ENCODE measurements at places on chromosomes 1 and 21.

GRCh38 chr1:85220756-85221201 is 20.0 kb upstream of the SYDE2 start:
- DNase-seq = no peak

DNA sequence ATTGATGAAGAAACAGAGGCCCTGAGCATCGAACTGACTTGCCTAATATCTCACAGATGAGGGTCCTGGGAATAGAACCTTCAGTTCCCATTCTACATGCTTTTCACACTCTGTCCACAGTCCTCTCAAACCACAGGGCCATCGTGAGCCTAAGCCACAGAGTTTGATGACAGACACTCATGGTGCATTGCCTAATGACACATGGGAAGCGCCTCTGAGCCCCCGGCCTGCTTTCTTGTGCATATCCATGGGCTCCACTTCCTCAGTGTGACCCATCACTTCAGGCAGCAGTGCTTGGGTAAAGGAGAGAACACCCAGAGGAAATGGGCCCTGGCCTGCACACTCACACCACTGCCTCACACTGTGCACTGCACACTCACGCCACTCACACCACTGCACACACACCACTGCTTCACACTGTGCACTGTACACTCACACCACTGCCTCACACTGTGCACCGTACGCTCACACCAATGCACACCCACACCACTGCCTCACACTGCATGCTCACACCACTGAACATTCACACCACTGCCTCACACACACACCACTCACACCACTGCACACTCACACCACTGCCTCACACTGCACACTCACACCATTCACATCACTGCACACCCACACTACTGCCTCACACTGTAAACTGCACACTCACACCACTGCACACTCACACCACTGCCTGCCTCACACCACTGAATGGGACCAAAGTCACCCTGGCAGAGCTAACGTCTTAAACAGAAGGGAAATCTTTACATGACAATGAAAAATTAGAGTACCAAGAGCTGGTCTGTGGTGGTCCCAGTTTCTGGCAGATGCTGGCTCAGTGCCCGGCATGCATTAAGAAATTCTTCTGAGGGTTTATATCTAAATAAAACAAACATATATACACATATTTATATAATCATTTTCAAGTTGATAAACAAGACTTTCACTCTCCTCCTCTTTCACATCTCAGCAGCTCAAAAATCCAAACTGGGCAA is 53.0 kb downstream of the KANK4 start:
- DNase-seq = no peak

DNA sequence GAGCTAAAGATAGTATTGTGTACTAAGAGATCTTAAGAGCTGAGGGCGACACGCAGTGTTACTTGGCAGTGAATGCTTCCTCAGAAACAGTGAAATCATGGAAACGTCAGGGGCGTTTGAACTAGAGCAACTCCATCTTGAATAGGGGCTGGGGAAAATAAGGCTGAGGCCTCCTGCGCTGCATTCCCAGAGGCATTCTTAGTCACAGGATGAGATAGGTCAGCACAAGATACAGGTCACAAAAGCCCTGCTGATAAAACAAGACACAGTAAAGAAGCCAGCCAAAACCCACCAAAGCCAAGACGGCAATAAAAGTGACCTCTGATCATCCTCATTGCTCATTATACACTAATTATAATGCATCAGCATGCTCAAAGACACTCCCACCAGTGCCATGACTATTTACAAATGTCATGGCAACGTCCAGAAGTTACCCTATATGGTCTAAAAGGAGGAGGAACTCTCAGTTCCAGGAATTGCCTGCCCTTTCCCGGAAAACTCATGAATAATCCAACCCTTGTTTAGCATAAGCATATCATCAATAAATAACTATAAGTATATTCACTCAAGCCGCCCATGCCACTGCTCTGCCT is 37.5 kb upstream of the FMN2 start:
- no peak for DNase-seq

GRCh38 chr1:145828367-145829026 is 4.5 kb downstream of the POLR3C start:
- DNase-seq = no peak

GRCh38 chr1:26750428-26750827 is 37.3 kb upstream of the PIGV start:
- no peak for DNase-seq

GRCh38 chr1:92310185-92310597 is 11.3 kb downstream of the RPAP2 start:
- DNase-seq = no peak

- no peak for DNase-seq
Measured at GRCh38 chr1:233473549-233474204, 140.2 kb upstream of the KCNK1 start.

DNA sequence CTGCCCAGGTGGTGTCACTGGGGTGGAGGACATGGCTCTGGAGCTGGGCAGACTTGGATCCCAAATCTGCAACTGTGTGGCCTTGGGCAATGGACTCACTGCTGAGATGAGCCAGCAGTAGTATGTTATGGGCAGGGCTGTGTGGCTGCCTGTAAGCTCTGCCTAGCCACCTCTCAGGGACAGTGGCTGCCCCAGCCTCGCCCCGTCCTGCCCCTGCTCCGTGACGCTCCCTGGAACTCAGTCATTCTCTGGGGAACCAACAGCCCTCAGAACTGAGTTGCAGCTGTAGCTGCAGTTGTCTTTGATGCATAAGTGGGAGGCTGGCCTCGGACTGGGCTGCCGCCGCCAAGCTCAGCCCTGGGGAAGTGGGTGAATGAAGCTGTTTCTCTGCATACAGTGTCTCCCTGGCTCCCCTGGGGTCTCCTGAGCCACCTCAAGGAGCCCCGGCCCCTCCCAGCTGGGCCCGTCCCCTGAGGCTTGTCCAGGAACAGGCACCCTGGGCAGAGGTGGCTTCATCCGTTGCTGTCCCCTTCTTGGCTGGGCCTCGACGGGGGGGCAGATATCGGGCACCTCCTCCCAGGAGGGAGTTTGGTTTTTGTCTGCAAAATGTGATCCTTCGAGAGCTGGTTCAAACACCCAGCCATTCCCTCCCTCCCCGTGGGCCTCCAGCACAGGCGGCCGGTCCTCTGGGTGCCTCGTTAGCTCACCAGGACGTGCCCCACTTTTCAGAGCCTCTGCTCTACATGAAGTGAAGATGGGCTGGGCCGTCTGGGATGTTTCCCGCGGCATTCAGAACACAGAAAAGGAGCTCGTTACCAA is 26.2 kb upstream of the PLCH2 start:
- no peak for DNase-seq

DNA sequence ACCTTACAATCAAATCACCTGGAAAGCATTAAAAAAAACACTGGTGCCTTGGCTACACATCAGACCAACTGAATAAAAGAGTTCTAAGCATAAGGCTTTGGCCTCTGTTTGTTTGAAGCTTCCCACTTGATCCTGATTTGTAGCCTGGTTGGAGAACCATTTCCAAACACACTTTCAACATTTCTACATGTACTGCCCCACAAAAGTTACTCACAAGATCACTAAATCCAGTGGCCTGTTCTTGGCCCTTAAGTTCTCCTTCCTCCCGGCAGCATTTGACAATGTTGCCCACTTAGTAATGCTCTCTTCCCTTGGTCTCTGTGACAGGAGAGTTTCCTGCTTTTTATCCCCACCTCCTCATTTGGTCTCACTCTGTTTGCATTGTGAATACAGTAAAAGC is 11.8 kb downstream of the GAS5 start:
- DNase-seq = no peak

GRCh38 chr21:34630536-34631143 is 15.7 kb upstream of the RCAN1 start:
- no peak for DNase-seq

DNA sequence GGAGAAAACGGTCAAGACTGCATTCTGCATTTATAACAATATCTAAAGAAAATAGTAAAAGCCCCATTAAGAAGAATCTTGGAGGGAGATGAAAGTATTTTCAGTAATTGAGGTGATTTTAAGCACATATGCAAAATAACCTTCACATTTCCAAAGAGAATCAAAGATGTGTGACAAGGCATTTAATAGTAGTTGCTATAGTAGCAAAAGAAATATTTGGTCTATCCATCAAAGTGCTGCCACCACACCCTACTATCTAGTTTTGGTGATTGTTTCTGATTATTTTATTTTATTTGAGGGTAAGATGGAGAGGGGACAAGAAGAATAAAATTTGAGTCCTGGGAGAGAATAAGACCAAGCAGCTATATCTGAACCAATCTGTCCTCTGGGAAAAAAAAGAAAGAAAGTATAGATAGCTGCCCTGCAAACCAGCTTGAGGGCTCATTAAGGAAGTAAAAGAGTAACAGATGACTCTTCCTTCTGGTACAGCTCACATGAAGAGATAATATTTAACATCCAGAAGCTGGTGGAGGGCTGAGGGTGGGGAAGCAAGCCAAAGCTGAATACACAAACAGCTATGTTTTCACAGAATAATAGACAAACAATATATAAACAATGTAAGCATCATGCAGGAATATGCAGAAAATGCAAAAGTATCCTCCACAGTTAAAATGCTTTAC is 47.2 kb upstream of the RASAL2 start:
- no peak for DNase-seq

- DNase-seq = no peak
Measured at GRCh38 chr1:185850366-185850765, 116.2 kb downstream of the HMCN1 start.

GRCh38 chr1:41495210-41495948 is 10.9 kb upstream of the EDN2 start:
- peak; percentile 46 for DNase-seq

- DNase-seq = no peak
Measured at GRCh38 chr1:230702934-230703678, 10.8 kb downstream of the AGT start.

DNA sequence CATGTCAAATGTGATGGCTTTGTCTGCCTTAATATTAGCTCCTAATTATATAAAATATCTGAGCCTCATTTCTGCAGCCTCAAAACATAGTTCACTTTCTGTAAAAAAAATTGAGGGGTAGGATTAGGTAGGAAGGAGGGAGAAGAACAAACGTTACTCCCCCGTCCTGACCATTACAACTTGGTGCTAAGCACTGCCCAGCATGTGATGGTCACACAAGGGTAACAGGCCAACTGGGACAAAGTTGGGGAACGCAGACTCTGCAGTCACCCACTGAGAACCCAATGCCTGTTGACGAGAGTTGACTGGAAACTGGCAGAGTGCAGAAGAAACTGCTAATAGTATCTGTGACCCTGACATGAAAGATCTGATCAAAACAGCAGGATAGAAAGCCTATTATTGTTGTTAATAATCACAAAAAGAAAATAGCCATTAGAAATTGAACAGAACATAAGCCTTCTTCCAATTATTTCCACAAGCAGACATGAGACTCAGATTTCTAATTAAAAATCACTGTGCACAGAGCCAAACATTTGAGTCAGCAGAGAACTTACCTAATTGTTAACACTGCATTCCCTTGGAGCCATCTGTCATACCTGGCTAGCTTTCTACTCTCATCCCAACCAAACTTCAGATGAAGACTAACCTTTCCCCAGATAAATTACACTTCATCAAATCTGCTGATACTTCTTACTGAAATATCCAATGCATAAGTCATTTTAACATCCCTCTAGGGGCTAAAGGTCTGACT is 5.5 kb downstream of the SORT1 start:
- DNase-seq = peak; percentile 49

- DNase-seq = no peak
Measured at GRCh38 chr1:10676963-10677362, 119.5 kb downstream of the CASZ1 start.
